ENCODE measurements at places on chromosomes 11 and 22.

- no peak for DNase-seq
Measured at GRCh38 chr11:5065027-5065426, 4.3 kb upstream of the OR52E1 start.

- no peak for DNase-seq
Measured at GRCh38 chr22:47048123-47049077, 285.9 kb downstream of the TBC1D22A start.

GRCh38 chr11:35118906-35119305 is 20.1 kb upstream of the CD44 start:
- DNase-seq: no peak

GRCh38 chr11:9884601-9885000 is 220.7 kb downstream of the SWAP70 start:
- DNase-seq: no peak

GRCh38 chr22:19891317-19892256 is 36.9 kb upstream of the GNB1L start:
- peak; percentile 79 for DNase-seq

GRCh38 chr11:72598466-72598865 is 75.8 kb downstream of the PDE2A start:
- DNase-seq: no peak

GRCh38 chr11:70742553-70743291 is 344.4 kb downstream of the CTTN start:
- DNase-seq: no peak

DNA sequence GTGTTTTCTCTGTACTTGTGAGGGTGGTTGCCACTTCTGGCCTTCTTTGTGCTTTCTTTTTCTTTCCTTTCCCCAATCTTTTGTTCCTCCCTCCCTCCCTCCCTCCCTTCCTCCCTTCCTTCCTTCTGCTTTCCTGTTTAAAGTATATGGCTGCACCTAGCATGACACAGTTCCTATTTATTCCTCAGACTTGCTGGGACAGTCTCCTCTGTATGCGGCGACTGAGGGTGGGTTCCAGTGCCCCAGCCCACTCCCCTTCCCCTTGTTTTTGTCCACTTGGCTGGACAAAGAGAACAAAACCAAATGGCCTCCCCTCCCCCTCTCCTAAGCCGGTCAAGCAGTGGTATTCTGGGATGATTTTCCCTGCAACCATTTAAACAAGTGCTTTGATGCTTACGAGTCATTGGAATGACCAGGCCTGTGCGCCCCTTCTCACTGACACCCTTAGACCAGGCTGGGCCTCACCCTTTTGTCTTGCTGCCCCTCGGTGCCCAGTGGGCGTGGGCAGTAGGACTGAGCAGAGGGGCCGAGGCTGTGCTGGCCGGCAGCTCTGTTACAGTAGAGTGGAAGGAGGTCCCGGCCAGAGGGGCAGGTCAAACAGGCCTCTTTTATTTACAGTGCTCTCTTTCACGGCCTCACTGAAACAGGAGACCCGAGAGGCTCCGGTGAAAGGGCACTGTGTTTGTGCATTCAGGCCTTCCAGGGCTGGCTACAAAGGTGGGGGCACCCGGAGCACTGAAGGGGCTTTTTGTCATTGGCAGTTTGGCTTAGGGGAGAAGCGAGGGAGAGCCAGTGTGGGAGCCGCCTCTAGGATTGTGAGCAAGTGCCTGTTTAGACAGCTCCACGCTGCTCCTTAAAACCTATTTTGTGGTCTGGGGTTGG is 32.2 kb downstream of the ZBTB16 start:
- no peak for DNase-seq

DNA sequence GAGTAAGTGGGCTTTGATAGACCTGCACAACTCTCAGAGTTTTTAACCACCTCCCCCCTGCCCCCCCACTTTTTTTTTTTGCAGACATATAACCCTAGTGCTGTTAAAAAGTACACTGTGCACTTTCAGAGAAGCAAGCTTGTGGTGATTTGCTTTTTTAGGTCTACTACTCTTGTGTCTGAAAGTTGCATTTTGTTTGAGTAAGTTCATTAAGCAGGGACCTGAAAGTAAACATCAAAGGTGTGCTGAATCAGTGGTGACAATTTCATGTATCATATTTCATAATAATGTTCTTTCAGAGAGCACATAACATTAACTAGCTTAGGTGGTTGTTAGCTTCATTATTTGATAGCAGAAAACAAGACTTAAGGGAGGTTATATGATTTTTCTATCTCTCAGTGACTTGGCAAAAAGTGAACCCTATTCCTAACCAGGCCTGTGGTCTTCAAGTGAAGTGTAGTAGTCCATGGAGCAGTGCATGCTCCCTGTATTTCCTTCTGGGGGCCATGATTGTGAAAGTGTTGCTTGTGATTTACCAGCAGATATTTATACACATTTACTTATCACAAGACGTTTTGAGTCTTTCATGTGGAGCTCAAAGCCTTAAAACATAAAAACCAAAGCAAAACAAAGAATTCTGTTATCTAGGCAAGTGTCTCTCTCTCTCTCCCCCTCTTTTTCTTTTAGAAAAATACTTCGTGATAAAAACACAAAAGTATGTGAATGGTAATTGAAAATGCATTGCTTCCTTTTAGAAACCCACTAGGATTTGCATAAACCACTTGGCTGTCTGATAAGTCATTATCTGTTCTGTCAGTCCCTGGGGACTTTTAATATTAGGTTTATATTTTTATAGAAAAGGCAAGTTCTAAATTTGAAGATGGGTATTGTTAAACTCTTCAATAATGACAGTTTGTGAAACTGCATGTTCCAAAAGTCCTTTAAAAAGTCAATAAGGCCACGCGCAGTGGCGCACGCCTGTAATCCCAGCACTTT is 7.5 kb upstream of the RAG2 start:
- DNase-seq: no peak

DNA sequence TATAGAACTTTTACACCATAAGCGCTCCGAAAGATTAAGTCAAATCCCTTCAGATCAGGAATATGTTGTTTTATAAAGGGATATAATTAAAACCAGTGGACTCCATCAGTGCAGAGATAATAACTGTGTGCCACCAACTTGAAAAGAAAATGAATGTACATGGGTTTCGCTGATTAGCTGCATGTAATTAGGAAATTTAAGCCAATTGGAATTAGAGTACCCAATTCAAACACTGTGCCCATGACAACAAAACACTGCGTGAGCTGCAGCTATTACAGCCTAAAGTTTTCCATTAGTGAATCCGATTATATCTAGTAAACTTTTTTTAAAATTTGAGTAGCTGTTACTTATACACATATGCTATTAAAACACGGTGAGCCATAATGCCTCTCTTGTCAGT is 392.3 kb upstream of the ARHGAP42 start:
- DNase-seq: no peak

- DNase-seq: no peak
Measured at GRCh38 chr22:25146307-25146706, 53.4 kb upstream of the CRYBB3 start.

- DNase-seq: no peak
Measured at GRCh38 chr11:107123022-107123421, 104.7 kb upstream of the GUCY1A2 start.

DNA sequence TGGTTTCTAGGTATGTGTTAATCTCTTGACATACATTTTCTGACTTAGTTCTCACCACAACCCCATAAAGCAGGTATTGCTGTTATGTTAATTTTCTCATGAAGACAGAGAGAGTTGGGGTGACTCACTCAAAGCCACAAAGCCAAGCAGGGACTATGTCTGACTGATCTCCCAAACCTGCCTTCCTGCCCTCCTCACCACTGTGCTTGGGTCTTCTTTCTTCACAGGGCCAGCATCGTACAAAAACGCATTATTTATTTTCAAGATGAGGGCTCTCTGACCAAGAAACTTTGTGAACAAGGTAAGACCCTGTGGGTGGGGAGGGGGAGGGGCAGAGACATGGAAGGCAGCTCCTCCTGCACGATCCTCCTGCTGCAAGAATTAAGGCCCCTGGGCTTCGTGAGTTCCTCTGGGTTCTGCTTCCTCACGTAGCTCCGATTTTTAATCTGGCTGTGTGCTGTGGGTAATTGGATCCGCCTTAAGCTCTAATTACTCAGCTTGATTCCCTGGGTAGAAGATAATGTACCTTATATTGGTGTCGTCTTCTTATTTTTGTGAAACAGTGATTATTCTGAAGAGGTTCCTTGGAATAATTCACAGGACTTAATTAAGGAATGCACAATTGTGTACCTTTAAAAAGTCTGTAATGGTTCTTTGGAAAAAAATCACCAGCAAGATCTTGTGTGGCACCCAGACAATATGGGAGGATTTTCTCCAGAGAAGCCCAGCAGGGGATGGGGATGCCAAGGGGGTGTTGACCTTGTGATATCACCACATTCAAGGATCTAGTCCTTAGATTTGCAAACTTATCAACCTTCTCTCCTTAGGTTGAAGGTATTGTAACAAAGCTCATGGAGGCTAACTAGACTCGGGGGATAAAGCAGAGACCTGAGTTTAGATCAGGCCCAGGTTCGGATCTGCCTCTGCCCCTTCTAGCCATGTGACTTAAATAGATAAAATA is 112.9 kb downstream of the SPON1 start:
- peak; percentile 84 for DNase-seq

DNA sequence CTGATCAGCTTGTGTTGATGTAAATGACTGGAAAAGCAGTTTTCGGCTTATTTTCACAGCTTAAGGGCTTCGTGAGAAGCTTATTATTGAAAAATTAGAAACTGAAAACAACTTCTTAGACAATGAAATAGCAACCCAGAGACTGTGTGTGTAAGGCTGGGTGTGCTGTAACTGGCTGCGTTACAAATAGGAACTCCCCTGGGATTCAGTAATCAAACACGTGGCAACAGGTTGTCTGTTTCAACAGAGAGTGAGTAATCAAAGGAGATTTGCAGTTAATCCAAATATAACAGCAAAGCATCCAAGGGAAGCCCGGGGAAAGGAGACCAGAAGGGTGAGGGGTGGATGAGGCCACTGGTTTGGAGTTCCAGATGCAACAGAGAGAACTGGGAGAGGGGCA is 19.2 kb downstream of the NTM start:
- no peak for DNase-seq

- DNase-seq: no peak
Measured at GRCh38 chr11:70480711-70481110, 82.4 kb downstream of the CTTN start.

GRCh38 chr11:1655168-1656060 is 25.8 kb downstream of the KRTAP5-5 start:
- no peak for DNase-seq

GRCh38 chr11:67344264-67344663 is 9.1 kb downstream of the POLD4 start:
- no peak for DNase-seq

DNA sequence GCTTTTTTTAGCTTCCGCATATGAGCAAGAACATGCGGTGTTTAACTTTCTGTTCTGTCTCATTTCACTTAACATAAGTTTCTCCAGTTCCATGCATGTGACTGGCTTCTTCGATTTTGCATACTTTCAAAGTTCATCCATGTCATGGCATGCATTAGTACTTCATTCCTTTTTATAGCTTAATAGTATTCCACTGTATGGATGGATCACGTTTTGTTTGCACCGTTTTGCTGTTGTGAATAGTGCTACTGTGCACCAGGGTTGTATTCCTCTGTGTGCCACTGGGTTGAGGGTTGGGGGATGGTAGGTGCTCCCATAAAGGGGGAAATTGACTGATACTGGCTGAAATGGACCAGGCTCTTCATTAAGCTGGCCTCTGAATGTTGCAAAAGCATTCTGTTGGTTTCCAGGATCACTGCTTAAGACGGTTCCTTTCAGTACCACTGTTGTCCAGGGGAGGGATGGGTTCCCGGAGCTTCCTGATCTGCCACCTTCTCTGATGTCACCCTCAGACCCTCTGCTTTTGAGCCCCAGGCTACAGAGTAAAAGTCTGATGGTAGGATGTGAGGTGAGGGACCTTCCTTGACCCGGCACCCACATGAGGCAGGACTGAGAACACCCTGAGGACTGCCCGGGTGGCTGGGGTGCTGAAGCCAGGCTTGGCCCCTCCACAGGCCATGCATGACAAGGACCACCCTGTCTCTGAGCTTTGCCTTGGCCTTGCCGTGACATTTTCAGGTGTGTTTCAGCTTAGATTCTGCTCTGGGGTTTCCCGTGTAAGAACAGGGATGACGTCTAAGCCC is 24.4 kb downstream of the DGCR6L start:
- no peak for DNase-seq

- DNase-seq: no peak
Measured at GRCh38 chr11:44607987-44608386, 42.5 kb downstream of the CD82 start.

DNA sequence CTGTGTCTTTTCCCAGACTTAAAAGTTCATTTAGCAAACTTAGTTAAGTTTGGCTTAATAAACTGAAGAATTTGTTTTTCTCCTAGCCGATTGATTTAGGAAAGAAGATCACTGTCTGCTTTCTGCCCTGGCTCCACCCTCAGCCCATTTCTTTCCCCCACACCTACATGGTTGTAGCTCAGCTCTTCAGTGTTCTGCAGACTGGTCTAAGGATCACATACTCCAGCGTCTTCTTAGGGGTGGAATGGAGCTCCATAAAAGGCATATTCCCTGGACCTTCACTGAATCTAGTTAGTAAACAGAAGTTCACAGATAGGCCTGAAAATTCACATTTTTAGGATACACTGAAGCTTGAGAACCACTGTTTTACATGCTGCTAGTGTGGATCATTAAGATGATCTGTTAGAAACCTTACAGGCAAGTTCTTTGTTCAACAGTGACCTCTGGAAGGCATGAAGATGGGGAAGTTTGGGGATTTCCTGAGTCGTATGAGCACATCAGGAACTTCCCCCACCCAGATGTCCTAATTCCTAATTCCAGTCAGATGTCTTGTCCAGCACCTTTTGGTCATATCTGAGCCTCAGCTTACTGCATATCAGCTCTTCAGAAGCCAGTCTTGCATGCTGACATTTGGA is 16.8 kb downstream of the PIWIL4 start:
- no peak for DNase-seq

DNA sequence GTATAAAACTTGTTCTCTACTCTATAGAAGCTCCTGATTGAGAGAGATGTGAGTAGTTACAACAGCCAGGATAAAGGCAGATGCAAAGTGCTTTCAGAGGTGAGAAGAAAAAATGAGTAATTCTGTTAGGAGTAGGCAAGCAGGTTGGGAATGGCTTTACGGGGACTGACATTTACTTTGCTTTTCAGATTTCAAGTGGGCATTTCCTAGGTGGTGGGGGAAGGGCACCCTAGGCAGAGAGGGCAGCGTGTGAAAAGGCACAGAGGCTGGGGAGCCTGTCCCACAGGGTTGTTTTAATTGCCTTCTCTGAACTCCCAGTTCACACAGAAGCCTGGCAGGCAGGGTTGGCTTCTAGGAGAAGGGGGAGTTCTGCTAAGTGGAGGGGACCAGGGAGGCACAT is 106.5 kb downstream of the NAV2 start:
- DNase-seq: no peak

- no peak for DNase-seq
Measured at GRCh38 chr22:44828193-44828592, 75.8 kb downstream of the ARHGAP8 start.

DNA sequence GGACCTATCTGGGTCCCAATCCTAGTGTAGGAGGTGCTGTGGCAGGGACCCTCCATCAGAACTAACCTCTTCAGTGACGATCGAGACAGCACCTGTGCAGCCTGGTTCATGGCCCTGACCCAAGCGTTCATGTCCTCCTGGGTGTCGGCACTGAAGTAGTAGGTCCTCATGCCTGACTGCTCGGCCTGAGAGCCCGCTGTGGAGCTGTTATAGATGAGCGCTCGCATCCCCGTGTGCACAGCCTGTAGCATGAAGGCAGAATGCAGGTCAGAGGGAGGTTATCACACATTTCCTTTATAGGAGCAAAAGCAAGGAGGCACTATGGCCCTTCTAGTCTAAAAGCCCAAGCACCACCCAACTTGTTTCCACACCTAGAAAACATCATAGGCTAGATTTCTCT is 103.0 kb downstream of the C11orf58 start:
- no peak for DNase-seq
